Cardiac fibroblast (primary cell): ENCODE measurements at places on chromosomes 6 and 20.

GRCh38 chr6:111789598-111789997 lies 83.7 kb downstream of the FYN start:
- peak; percentile 73 for DNase-seq

- DNase-seq: peak; percentile 47
Measured at GRCh38 chr6:142155895-142156757, 9.1 kb downstream of the VTA1 start.

- DNase-seq: no peak
Measured at GRCh38 chr6:125129354-125129753, 24.2 kb upstream of the TPD52L1 start.

DNA sequence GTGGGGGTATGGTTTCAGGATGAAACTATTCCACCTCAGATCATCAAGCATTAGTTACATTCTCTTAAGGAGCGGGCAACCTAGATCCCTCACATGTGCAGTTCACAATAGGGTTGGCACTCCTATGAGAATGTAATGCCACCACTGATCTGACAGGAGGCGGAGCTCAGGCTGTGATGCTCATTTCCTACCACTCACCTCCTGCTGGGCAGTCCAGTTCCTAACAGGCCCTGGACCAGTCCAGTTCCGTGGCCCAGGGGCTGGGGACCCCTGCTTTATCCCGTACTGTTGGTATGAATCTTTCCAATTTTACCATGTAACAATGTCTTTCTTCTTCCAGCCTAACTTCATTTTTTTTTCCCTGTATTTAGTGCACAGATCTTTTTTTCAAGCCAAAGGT lies 94.9 kb downstream of the OGFRL1 start:
- no peak for DNase-seq

GRCh38 chr6:118710616-118711015 lies 59.2 kb upstream of the CEP85L start:
- no peak for DNase-seq

GRCh38 chr6:150029749-150030148 lies 4.4 kb upstream of the RAET1L start:
- DNase-seq: no peak
